ENCODE measurements at places on chromosomes 6 and 20.

DNA sequence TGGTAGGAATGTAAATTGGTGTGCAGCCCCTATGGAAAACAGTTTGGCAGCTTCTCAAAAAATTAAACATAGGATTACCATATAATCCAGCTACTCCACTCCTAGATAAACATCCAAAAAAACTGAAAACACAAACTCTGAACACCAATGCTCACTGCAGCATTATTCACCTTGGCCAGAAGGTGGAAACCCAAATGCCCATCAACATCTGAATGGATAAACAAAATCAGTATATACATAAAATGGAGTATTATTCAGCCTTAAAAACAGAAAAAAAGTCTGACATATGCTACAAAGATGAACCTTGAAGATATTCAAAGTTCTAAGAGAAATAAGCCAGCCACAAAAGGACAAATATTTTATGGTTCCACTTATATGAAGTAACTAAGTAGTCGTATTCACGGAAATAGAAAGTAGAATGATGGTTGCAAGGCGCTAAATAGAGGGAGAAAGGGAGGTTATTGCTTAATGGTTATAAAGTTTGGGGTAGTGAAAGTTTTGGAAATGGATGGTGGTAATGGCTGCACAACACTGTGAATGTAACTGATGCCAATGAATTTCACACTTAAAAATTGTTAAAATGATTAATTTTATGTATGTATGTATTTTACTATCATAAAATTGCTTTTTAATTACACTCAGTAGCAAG is 4.0 kb downstream of the PHF10 start:
- no peak for DNase-seq

- no peak for DNase-seq
Observed at GRCh38 chr6:111724505-111724904, 118.8 kb upstream of the TRAF3IP2 start.

- DNase-seq = no peak
Observed at GRCh38 chr20:32034581-32035425, 17.2 kb upstream of the HCK start.

DNA sequence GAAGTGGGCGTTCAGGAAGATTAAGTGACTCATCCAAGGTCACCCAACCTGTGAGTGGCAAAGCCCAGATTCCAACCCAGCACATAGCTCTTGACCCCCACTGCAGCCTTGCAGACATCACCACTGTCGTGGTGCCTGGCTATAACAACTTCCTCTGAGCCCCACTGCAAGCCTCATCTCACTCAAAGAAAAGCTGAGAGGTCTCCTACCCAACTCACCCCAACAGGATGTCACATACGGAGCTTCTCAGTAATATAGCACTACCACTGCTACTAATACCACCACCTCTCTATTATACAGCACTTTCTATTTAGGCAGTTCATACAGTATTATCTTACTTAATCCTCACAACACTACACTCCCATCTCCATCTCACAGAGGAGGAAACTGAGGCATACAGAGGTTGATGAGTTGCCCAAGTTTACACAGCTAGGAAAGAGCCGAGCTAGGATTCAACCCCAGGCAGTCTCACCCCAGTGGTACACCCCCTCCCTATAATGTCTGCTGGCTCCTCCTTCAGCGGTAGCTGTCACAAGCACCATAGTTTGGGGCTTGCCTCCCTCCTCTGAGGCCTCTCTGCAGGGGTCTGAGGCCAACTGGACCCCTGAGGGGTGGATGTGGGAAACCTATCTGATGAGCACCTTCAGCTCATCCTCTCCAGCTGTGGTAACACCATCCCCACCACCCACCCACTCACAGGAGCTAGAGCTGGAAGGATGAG is 19.5 kb downstream of the TFEB start:
- no peak for DNase-seq

DNA sequence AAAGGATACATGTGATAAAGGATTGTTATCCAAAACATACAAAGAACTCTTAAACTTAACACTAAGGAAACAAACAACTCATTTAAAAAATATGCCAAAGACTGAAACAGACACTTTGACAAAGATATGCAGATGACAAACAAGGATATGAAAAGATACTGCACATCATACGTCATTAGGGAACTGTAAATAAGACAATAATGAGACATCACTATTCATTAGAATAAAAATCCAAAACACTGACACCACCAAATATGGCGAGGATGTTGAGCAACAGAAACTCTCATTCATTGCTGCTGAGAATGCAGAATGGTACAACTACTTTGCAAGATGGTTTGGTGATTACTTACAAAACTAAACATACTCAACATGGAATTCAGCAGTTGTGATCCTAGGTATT is 156.5 kb upstream of the FOXA2 start:
- DNase-seq = no peak

GRCh38 chr6:1233924-1234323 is 78.0 kb upstream of the FOXQ1 start:
- DNase-seq = no peak

GRCh38 chr6:15079288-15079817 is 166.5 kb upstream of the JARID2 start:
- DNase-seq = no peak

DNA sequence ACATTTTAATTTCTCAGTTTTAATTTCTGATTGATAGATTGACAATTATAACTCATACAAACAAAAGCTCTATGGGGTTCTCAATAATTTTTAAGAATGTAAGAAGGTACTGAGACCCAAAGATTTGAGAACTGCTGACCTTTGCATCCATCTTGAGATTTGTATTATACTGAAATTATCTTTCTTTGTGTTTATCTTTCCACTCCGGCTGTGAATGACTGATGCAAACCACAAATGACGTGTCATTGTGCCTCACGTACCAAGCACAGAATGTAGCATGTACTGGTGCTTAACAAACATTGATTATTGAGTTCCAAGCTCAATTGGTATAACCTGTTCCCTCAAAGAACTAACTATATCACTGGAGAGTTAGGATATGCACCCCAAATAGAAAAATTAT is 152.1 kb upstream of the SMLR1 start:
- DNase-seq = no peak

DNA sequence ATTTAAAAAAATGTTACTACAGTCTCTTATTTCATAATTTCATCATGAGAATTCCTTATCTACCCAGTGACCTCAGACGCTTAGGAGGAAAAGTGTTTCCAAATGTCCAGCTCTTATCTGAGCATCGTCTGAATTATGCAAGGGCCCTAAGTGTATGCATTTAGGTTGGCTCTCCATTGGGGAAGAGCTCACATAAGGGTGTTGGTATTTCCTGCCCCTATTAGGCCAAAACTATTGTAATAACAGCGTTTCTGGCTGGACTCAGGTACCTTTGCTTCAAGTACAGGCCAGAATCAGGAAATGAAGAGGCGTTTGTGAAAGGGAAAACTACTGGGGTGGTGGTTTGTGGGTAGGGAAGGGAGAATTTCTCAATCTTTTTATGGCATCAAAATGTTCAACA is 40.4 kb upstream of the SGK1 start:
- no peak for DNase-seq

- DNase-seq = no peak
Observed at GRCh38 chr20:50338479-50339391, 148.1 kb downstream of the CEBPB start.

DNA sequence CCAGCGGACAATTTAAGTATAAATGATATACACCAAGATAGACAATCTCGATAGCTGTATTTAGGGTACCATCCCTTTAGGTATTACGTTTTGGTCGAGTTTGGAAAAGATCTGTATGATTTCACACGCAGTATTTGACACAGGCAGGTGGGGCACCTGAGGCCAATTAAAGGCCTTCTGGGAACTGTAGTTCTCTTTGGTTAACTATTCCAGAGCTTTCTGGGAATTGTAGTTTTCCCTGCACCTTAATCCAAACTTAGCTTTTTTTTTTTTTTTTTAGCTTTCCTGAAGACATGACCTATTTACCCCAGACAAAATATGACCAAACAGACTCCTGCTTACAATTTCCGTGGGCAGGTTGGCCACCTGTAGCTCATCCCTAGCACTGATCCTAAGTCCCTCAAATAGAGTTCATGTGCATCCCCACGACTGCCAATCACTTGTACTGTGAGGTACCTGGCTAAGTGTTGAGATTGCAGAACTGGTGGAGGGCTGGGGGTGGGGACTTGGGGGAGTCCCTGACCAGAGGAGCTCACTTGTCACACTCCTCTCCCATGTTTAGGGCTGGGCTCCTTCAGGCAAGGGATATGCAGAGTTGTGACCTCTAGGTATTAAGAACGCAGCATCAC is 999 bp upstream of the EHMT2 start:
- no peak for DNase-seq

DNA sequence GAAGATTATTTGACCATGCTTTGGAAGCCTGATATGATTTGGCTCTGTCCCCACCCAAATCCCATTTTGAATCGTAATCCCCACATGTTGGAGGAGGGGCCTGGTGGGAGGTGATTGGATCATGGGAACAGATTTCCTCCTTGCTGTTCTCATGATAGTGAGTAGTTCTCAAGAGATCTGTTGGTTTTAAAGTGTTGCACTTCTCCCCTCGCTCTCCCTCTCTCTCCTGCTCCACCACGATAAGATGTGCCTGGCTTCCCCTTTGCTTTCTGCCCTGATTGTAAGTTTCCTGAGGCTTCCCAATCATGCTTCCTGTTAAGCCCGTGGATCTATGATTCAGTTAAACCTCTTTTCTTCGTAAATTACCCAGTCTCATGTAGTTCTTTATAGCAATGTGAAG is 21.7 kb upstream of the FAM217A start:
- DNase-seq = no peak

GRCh38 chr6:168828800-168829199 is 387.8 kb downstream of the SMOC2 start:
- DNase-seq = no peak

DNA sequence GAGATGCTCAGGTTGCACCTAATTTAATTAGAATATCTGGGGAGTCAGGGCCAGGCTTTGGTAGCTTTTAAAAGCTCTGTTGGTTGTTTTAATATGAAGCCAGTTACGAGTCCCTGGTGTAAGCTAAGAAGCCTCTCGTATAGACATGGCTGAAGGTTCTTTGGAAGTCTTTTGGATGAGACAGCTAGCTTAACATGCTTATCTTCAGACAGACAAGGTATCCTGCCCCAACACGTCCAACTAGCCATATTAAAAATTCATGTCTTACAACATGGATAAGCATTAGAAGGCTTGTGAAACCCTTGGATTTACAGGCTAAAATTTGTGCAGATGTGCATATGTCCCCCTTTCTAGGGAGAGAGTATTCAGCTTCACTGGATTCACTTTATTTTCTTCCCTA is 105.7 kb upstream of the KCNK16 start:
- DNase-seq = no peak

- DNase-seq = no peak
Observed at GRCh38 chr6:35400111-35400510, 52.0 kb upstream of the FANCE start.

- no peak for DNase-seq
Observed at GRCh38 chr20:56592211-56592610, 36.9 kb upstream of the TFAP2C start.

DNA sequence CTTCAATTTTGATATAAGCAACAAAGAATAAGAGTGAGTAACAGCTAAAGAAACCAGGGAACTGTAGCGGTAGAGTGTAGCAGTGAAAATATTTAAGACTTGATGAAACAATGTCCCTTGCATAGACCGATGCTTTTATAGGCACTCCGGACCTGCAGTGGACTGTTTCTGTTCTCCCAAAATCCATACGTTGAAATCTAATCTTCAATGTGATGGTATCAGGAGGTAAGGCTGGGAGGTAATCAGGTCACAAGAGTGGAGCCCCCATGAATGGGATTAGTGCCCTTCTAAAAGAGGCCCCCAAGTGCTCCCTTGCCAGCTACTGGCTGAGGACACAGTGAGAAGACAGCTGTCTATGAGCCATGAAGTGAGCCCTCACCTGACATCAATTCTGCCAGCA is 260.4 kb downstream of the ADGB start:
- DNase-seq = no peak

DNA sequence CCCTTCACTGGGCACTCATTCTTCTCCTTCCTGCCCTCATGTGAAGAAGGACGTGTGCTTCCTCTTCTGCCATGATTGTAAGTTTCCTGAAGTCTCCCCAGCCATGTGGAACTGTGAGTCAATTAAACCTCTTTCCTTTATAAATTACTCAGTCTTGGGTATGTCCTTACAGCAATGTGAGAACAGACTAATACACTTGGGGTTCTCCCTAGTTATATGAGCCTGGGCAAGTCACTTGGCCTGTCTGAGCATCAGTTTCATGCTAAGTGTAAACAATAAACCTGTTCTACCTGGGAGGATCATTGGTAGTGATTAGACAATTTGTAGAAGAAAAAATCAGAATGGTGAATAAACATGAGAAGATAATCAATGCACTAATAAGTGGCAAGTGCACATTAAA is 162.2 kb upstream of the ARG1 start:
- no peak for DNase-seq

GRCh38 chr6:137867685-137868509 is 838 bp downstream of the TNFAIP3 start:
- DNase-seq = no peak

DNA sequence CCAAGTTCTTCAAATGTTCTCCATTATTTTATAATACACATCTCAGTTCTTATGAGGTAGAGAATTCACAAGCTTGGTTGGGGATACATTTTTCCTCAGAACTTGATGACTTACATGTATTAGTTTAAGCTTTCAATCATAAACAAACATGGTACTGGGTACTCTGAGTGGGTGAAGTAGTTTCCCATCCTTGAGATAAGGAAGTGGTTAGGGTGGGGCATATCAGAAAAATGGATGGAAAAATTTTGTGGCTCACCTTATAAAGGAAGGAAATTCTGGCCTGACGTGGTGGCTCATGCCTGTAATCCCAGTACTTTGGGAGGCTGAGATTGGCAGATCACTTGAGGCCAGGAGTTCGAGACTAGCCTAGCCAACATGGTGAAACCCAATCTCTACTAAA is 52.0 kb downstream of the CD164 start:
- DNase-seq = no peak

DNA sequence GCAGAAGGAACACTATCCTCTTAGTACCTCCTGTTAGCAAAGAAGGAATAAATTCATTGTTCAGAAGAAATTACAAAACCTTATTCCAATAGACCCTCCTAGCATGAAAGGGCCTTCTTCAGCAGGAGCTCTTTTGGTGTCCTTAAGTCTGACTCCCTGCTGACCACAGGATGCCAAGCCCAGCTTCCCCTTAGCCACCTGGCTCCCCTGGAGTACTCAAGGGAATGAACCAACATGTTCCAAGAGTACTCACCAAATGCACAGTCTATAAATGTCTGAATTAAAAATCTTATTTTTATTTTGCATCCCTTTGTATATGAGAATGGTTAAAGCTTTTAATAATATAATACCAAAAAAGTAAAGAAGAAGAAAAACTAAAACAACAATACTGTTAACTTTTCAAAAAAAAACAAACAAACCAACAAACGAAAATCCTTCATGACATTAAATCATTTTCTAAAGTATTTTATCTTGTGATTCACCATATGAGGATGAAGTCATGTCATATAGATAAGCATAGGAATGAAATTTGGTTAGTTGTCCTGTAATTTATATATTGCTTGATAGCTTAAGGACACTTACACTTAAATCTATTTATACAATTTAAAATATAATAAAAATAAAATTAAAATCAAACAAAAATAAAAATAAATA is 1355.1 kb downstream of the HACE1 start:
- DNase-seq = no peak

GRCh38 chr6:10520468-10520867 is 683 bp upstream of the GCNT2 start:
- DNase-seq = no peak

- DNase-seq = no peak
Observed at GRCh38 chr6:161226009-161226964, 47.6 kb downstream of the AGPAT4 start.

All from stimulated activated CD4-positive, alpha-beta T cell treated with anti-CD3 and anti-CD28 coated beads, Interleukin-2, amount 100 ng/mL, for 4 hours (primary cell).